Activated T-helper 1 cell treated with Interleukin-2 at 50 U/mL for 16 hours (primary cell): ENCODE measurements at places on chromosomes 12 and 14.

GRCh38 chr12:76542908-76543307 lies 16.7 kb downstream of the OSBPL8 start:
- no peak for DNase-seq

GRCh38 chr12:77362509-77363210 lies 297.3 kb upstream of the E2F7 start:
- no peak for DNase-seq

- no peak for DNase-seq
These were observed 46.5 kb downstream of the ST8SIA1 start for GRCh38 chr12:22287776-22288621.

DNA sequence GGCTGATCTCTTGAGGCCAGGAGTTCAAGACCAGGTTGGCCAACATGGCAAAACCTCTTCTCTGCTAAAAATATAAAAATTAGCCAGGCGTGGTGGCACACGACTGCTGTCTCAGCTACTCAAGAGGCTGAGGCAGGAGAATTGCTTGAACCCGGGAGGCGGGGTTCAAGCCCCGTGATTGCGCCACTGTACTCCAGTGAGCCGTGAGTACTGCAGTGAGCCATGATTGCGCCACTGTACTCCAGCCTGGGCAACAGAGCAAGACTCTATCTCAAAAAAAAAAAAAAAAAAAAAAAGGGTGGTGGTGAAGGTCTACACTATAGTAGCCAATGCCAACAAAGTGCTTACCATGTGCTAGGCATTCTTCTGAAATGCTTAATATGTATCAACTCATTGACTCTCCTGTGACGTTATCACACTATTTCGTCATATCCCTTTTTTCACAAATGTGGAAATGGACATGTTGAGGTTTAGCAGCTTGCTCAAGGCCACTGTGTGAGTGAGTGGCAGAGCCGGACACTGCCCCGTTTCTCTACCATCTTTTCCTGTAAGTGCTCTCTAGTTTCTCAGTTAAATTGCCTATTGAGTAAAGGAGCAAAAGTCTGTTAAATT lies 59.6 kb downstream of the GNS start:
- no peak for DNase-seq

GRCh38 chr12:18168016-18168415 lies 78.0 kb upstream of the RERGL start:
- no peak for DNase-seq

DNA sequence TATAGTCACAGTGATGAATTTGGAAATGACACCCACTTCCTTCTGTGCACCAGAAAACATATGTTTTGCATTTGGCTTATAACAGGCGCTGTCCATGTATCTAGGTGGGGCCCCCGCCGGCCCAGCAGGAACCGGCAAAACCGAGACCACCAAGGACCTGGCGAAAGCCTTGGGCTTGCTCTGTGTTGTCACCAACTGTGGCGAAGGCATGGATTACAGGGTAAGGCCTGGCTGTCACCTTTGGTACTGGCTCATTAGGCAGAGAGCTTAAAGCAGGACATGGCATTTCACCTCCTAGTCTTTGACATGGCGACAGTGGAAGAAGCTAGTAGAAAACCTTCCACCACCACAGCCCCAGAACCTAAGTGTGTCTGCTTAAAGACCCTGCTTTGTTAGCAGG lies 85.8 kb downstream of the DNAH10 start:
- no peak for DNase-seq

GRCh38 chr14:60242429-60242828 lies 6.6 kb upstream of the PPM1A start:
- DNase-seq: no peak

- DNase-seq: no peak
These were observed 202.6 kb upstream of the RGS6 start for GRCh38 chr14:71729596-71729995.
